Stimulated activated naive B cell treated with anti-CD40 and anti-IgM and Interleukin-4, amounts not matched to agents 10 μg/mL and 1 μg/mL and 100 μg/mL, for 72 hours (primary cell): ENCODE measurements at places on chromosomes 7 and 10.

GRCh38 chr10:72039377-72039776 is 49.0 kb downstream of the SPOCK2 start:
- DNase-seq, result no peak

DNA sequence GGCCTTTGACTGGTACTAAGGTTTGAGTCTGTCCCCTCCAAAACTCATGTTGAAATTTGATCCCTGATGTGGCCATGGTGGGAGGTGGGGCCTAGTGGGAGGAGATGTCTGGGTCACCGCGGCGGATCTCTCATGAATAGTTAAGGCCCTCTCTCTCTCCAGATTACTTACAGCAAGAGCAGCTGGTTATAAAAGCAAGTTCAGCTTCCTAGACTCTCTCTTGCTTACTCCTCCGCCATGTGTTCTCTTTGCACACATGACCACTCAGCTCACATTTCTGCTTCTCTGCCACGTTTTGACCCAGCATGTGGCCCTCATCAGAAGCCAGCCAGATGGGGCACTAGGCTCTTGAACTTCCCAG is 29.9 kb upstream of the ZMIZ1 start:
- DNase-seq, result no peak

GRCh38 chr10:10310498-10310897 is 707.2 kb upstream of the CELF2 start:
- no peak for DNase-seq

DNA sequence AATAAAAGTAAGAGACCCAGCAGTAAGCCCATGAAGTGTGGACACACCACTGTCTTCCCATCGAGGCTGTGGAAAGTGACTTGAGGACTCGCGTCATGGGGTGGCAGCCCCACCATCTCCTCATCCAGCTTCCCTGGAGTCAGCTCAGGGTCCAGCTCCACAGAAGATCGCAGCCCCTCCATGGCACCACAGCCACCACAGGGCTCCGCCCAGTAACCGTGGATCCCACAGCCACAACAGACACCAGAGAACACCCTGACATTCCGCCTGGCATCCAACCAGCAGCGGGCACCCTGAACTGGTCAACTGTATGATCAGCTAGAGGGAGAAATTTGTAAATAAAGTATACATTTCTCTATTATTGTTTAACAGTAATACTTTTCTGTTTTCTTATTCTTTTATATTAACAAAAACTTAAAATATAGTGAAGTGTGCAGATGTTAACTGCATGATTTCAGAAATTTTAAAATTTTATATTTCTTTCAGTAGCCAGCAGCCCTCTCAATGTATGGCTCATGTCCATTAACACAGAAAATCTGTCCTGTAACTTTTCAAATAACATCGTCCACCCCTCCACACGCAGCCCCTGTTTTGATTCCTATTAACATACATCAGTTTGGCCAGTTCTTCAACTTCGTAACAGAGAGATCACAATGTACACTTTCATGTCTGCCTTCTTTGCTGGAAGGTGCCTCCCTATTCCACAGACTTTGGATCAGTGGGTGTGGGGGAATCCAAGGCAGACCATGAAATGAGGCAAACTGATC is 69.7 kb downstream of the ITGB1 start:
- DNase-seq, result no peak

- no peak for DNase-seq
These were observed 100.4 kb downstream of the WDR37 start for GRCh38 chr10:1156616-1156886.

GRCh38 chr10:17143055-17143690 is 13.6 kb upstream of the CUBN start:
- no peak for DNase-seq

GRCh38 chr7:131540491-131541162 is 15.8 kb downstream of the PODXL start:
- DNase-seq, result no peak

GRCh38 chr7:13981070-13981469 is 8.4 kb downstream of the ETV1 start:
- no peak for DNase-seq

DNA sequence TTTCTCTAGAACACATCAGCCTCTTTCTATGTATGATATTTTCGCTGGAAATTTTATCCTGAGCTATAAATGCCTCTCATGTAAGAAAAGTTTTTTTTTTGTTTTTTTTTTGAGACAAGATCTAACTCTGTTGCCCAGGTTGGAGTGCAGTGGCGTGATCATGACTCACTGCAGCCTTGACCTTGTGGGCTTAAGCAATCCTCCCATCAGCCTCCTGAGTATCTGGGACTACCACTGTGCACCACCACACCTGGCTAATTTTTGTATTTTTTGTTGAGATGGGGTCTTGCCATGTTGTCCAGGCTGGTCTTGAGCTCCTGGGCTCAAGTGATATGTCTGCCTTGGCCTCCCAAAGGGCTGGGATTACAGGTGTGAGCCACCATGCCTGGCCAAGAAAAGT is 80.4 kb downstream of the ADK start:
- DNase-seq, result no peak

DNA sequence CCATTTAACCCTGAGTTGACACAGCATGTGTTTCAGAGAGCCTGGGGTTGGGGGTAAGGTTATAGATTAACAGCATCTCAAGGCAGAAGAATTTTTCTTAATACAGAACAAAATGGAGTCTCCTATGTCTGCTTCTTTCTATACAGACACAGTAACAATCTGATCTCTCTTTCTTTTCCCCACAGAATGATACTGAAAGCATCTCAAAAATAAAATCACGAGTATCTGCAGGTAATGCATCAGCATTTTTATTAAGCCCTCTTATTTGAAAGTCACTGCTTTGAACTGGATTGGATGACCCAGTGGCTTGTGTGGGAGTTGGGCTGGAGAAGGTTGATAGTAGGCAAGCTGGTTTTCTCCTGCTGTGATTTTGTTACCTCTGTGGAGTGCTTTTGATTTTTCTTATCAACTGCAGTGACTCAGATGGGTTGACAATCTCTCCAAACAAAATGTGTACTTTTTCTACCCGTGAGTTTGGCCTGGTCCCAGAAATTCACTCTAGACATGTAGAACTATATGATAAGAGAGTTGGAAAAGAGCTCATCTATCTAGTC is 253.5 kb upstream of the PRKCQ start:
- DNase-seq, result no peak

GRCh38 chr7:37901890-37902524 is 14.6 kb downstream of the SFRP4 start:
- no peak for DNase-seq

DNA sequence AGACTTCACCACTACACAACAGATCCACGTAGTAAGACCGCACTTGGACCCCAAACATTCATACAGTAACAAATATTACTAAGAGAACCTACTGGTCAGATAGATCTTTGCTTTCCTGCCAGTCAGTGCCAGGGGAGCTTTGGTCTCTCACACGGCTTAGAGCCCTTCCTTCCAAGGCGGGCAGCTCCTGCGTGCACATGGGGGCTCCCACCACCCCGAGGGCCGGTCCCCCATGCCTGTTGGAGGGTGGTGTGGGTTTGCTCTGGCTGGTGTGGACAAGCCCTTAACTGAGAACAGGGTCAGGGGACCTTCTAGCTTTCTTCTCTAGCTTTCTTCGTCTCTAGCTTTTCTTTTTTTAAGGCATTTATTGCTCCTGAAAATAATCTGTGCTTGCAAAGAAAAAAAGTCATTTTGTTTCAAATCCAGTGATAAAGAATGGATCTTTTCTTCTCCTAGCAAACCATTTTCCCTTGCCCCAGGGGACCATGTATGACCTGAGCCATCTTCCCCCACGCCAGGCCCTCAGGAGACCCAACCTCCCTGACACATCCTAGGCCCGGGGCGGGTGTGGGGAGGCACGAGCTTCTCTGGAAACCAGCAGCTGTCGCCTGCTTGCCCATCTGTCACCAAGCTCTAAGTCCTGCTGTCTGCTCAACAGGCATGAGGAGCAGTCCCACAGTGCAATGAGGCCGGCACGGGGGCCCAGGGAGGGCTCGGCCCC is 591.1 kb downstream of the PTPRN2 start:
- no peak for DNase-seq

- DNase-seq, result no peak
These were observed 26.3 kb downstream of the DNMBP start for GRCh38 chr10:99983280-99983988.

- DNase-seq, result no peak
These were observed 149.7 kb downstream of the FRMD4A start for GRCh38 chr10:14180911-14181566.

- no peak for DNase-seq
These were observed 59.2 kb upstream of the CYP2C9 start for GRCh38 chr10:94879214-94879613.

DNA sequence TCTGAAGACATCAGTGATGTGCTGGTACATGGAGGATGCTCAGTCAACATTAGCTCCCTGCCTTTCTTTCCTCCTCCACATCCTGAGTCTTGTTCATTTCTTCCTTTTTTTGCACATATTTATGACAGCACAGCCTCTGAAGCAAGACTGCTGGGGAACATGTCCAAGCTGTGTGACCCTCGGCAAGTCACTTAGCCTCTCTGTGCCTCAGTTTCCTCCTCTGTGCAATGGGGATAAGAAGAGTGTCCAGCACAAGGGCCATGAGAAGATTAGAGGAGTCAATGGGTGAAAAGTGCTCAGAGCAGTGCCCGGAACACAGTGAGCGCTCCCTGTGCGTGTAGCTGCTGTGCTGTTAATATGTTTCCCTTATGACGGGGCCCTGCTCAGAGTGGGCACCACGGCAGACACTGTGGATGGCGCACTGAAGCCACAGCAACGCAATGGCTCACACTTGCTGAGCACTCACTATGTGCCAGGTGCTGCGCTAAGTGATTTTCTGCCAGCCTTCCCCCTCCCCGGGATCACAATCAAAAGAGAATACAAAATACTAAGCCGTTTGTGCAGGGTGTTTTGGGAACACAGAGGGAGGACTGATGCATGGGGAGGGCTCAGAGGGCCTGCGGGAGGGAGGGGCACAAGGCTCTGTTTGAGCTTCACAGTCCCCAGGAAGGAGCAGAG is 28.7 kb downstream of the ZCCHC24 start:
- DNase-seq, result no peak

- DNase-seq, result no peak
These were observed 223.3 kb upstream of the NFE2L3 start for GRCh38 chr7:25928549-25929330.

DNA sequence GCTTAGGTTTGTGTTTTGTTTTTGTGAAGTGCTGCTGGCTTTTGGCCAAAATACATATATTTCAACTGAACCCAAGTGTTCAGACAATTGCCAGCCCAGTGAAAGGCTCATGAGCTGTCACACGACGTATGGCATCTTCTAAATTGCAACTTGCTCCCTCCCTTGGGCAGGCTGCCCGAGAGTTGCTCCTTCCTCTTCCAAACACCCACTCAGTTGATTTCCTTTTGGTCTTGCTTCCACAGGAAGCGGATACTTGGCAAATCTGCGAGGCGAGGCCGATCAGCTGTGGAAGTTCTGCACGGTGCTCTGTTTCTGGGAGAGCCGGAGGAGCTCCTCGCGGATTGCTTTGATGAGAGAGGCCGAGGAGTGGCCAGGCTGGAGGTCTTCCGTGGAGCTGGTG is 39.6 kb upstream of the ATP6V0A4 start:
- no peak for DNase-seq

GRCh38 chr7:89232-90019 is 102.9 kb upstream of the FAM20C start:
- DNase-seq, result peak; percentile 48

GRCh38 chr7:87483131-87483530 is 7.7 kb upstream of the ABCB4 start:
- DNase-seq, result no peak

GRCh38 chr10:132961787-132962622 is 19.6 kb upstream of the CFAP46 start:
- peak; percentile 81 for DNase-seq

DNA sequence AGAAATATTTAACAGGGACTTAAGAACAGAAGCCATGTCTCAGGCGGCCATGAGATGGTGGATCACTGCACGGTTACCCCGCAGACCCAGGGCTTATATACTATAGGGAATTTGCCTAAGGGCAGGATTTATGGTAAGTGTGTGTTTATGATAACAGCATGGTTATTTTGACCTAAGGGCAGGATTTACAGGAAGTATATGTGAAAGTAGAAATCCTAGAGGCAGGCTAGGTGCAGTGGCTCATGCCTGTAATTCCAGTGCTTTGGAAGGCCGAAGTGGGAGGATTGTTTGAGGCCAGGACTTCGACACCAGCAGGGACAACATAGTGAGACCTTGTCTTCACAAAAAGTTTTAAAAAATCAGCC is 43.0 kb upstream of the ZNF438 start:
- no peak for DNase-seq

- DNase-seq, result no peak
These were observed 3.5 kb upstream of the ZNF282 start for GRCh38 chr7:149191851-149192250.

DNA sequence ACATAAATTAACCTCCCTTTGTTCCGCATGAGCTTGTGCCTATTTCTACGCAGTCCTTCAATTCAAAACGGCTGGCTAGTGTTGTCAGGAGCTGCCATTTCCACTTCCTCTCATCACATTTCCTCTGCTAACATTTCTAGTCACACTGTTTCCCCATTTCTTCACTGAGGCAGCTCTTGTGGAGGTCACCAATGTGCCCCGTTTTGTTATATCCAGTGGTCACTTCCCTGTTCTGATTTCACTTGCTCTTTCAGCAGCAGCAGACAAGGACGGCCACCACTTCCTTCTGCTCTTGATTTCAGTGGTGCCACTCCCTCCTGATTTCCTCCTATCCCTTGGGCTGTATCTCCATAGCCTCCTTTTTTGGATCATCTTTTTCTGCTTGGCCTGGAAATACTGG is 64.8 kb upstream of the SEC61G start:
- no peak for DNase-seq

- peak; percentile 2 for DNase-seq
These were observed 615 bp upstream of the CNTNAP2 start for GRCh38 chr7:146115851-146116520.

- DNase-seq, result no peak
These were observed 93.6 kb upstream of the COL1A2 start for GRCh38 chr7:94301024-94301586.

- DNase-seq, result no peak
These were observed 338 bp downstream of the SDK1 start for GRCh38 chr7:3301449-3301731.

DNA sequence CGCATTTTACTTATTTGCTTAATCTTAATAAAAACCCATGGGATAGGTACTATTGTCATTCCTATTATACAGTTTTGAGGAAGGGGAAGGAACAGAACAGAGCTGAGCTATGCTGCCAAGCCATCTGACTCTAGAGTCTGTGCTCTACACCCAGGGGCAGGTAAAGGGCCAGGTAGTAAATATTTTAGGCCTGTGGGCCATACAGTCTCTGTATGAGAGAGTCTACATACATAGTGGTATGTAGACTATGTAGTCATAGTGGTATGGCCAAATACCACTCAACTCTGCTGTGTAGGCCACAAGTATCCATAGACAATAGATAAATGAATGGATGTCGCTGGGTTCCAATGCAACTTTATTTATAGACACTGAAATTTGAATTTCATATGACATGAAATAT is 3.4 kb upstream of the SRI start:
- no peak for DNase-seq

DNA sequence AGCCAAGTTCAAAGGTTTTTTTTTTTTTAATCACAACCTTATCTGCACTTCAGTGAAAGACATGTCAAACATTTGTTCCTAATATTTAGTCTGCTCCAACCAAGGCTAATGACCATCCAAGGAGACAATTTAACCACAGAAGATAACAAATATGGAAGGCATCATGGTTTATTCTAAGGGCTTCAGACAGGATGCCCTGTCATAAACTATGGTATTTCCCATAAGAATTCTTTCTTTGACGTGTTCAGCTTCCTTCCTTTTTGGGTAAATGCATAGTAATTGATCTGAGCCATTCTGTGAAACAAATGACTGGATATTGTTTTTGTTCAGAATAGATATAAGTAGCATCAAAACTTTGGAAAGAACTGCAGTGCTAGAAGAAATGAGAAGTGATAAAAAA is 326.5 kb upstream of the AOAH start:
- DNase-seq, result no peak
